ENCODE measurements at places on chromosomes 6 and 20.

- DNase-seq: no peak
Observed at GRCh38 chr6:156283091-156283490, 494.1 kb upstream of the ARID1B start.

- DNase-seq: no peak
Observed at GRCh38 chr6:14640631-14641030, 523.1 kb downstream of the CD83 start.

DNA sequence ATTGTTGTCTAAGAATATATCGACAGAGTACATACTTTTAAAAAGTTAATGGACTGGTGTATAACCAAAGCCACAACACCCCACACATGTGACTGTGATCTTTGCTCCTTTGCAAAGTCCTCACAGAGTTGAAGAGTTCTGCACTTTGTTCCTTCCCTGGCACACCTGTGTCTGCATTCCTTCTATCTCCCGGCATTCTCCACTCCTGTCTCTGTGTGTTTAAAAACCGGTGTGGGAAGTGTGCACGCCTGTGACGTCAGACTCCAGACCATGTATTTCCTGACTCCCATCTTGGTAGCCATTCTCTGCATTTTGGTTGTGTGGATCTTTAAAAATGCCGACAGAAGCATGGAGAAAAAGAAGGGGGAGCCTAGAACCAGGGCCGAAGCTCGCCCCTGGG, at the start of gene IYD:
Gene IYD, plus strand, starts transcription at position 251 of the 400 bp plus-strand sequence. Its CDS starts 20 bp downstream, at position 271.
- no peak for DNase-seq

DNA sequence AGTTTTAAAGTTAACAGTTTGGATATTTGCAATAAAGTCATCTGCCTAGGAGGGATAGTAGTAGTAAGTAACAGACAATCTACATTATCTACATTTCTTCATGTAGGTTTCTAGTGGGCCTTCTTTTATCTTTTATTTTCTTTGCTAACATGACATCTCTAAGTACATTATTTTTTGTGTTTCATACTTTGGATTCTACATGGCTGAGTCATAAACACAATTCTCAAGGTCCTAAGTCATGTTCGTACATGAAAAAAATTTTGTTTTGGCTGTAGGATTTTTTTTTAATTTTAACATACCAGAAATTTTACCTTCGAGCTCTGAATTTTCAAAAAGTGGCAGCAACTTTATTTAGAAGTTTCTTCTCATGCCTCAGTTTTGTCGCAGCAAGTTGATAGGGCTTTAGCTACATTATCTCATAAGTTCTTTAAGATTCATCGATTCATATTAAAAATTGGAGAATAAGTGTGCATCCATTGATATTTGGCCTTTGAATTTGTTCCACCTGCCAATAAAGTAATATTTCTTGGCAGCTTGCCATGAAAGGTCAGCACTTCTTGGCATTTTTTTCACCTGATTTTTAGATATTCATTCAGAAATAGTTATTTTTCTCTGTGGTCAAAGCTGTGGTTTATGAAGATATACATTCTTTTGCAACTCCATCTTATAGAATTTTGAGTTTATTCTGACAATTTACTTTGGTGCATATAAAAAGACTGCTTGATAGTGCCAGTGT, 146.2 kb downstream of the GRIK2 start:
- no peak for DNase-seq

All from activated CD8-positive, alpha-beta memory T cell treated with anti-CD3 and anti-CD28 coated beads, Interleukin-2, amount 50 U/mL, for 4 hours (primary cell).